ENCODE measurements at places on chromosomes 7 and 10. TPM values are rescaled to one million over a fixed set of nuclear protein-coding genes. Genes with fewer than 3 reads are reported as not detected.

GRCh38 chr10:93941606-93942005, 47.8 kb downstream of the SLC35G1 start:
- H3K36me3 ChIP-seq, result no peaks in the 10 kb centered on the region
- H3K27ac ChIP-seq, result no peak overlapping the region
- H3K4me3 ChIP-seq, result no peak overlapping the region
- DNase-seq, result no peak

DNA sequence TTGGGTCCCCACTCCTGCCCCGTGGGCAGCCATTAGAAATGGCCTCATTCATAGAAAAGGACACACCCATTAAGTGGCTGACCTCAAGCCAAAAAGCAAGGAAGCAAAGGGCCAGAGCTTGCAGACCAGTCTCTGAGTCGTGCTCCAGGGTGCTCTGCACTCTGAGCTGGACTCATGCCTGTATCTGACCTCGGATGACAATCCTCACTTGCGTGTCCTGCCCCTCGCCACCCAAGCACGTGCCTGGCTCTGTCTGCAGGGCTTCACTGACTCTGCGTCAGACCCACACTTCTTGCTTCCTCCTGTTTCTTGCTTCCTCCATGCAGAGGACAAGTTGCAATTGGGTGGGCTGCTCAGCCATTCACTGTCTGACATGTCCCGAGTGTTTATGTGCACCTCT, 138.8 kb downstream of the OAT start:
- no peaks in the 10 kb centered on the region for H3K4me1 ChIP-seq
- no peak for DNase-seq
- no peak overlapping the region for H3K4me3 ChIP-seq
- no peak overlapping the region for H3K27ac ChIP-seq

- DNase-seq, result peak; percentile 18
- no peaks in the 10 kb centered on the region for H3K27me3 ChIP-seq
- no peak overlapping the region for H3K4me3 ChIP-seq
- H3K27ac ChIP-seq, result no peak overlapping the region
These were observed 265.6 kb upstream of the FOXK1 start for GRCh38 chr7:4416396-4417056.

GRCh38 chr7:17038160-17038782, 156.5 kb upstream of the AGR3 start:
- H3K27ac ChIP-seq, result no peak overlapping the region
- H3K4me1 ChIP-seq, result peaks cover 32% of the 10 kb centered on the region
- DNase-seq, result no peak
- H3K4me3 ChIP-seq, result no peak overlapping the region

- no peaks in the 10 kb centered on the region for H3K27me3 ChIP-seq
- H3K4me1 ChIP-seq, result no peaks in the 10 kb centered on the region
- no peak overlapping the region for H3K27ac ChIP-seq
- H3K36me3 ChIP-seq, result no peaks in the 10 kb centered on the region
- no peak for DNase-seq
These were observed 540.3 kb downstream of the INHBA start for GRCh38 chr7:41162612-41163011.

GRCh38 chr7:139341776-139342226, 664 bp downstream of the FMC1 start:
- 0 out of 2 replicates have a peak, but pooled peaks cover 4% of the 10 kb centered on the region for H3K4me1 ChIP-seq
- peaks cover 1% of the 10 kb centered on the region for H3K36me3 ChIP-seq
- H3K4me3 ChIP-seq, result peak overlapping the region; percentile 99

ANXA8 gene
- not detected for total RNA-seq

Data from SJCRH30 (cell line).